Pancreas (tissue), 10 donors: ENCODE measurements at places on chromosomes 7 and 10. TPM values are rescaled to one million over a fixed set of nuclear protein-coding genes. Genes with fewer than 3 reads are reported as not detected.

- DNase-seq = no peak
Measured at GRCh38 chr7:30347226-30348082, 63.1 kb downstream of the ZNRF2 start.

Gene ZNF33B
- 40.8 TPM for total RNA-seq

DNA sequence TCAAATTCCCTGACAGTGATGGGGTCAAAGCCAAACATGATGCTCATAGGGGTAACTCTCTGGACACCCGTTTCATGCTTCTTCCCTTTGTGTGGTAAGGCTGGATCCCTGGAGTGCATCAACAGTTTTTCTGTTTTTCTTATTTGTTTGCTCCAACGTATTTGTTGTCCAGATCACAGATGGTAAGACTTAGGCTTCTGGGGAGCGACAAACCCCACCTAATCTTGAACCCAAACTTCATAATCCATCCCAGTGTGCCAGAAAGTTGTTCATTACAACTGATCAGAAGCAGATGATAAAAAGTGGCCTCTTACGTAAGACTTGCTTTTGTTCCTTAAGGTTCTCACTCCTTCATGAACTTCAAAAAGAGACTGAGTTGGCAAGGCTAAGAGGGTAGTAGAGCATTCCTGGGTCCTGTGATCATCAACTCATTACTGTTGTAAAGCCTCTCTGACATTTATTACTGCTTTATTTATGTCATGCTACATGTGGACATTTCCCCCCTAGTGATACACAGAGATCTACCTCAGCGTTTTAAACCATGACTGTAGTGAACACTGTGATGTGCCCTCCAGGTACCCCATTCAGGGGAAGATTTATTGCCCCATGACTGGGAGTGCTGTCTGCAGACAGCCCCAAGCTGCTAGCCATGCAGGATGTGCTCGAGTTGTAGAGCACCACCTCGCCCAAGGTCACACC is 125.6 kb downstream of the CCDC71L start:
- DNase-seq = no peak

Gene CALY
- total RNA-seq = 3.1 TPM

Gene REEP3
- total RNA-seq = 21.3 TPM

GRCh38 chr7:40419806-40420205 is 285.0 kb downstream of the SUGCT start:
- DNase-seq = no peak

DNA sequence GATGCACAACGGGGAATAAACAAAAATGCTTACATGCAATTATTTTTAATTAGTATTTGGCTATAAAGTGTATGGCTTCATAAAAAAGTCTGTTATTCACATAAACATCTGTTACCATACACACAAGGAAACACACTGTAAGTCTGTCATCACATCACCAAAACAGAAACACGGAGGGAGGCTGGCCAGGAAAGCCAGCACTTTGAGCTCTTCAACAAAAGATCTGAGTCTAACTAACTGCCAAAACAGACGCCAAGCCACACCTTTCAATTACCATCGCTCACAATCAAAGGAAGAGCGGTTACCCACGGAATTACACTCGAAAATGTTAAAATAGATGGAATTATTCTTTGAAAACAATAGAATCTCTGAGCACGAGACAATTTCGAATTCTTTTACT is 49.2 kb upstream of the MGMT start:
- DNase-seq = no peak

Gene C10orf62
- 0.59 TPM for total RNA-seq

Gene IL6
- total RNA-seq = 1.7 TPM

Gene PPP1R17
- not detected for total RNA-seq

Gene GPRIN2
- 3.7 TPM for total RNA-seq

DNA sequence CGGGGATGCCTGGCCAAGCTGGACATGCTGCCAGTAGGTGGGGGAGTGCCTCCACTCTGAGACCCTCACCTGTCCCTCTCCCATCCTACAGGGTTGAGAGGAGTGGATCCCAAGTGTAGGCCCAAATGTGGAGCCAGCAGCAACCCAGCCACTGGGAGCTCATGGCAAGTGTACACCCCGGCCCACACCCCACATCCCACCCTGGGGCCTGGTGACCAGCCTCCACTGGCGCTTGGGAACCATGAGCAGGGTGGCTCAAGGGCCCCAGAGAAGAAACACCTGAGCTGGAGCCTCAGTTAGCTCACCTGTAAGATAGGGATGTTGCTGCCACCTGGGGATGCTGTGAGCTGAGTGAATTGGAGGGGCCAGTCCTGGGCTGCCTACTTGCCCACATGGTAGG is 10.4 kb upstream of the RET start:
- no peak for DNase-seq

- DNase-seq = no peak
Measured at GRCh38 chr7:77360104-77360503, 56.0 kb downstream of the GSAP start.

Gene BTBD16
- total RNA-seq = 0.14 TPM

DNA sequence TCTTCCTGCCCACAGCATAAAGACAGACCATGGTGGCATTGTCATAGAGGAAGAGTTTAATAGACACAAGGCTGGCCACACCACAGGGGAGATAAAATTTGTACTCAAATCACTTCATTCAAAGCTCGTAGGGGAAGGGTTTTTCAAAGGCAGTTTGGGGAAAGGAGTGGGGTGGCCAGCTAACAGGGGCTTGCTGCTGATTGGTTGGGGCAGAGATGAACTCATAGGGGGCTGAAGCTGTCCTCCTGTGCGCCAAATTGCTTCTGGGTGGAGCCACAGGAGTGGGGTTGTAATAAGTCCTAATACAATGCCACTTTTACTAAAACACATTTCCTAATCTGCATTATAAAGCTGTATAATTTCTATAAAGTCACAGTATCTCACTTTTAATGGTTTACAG is 22.5 kb downstream of the PDZD8 start:
- DNase-seq = no peak

Gene DCLRE1A
- 5.7 TPM for total RNA-seq

DNA sequence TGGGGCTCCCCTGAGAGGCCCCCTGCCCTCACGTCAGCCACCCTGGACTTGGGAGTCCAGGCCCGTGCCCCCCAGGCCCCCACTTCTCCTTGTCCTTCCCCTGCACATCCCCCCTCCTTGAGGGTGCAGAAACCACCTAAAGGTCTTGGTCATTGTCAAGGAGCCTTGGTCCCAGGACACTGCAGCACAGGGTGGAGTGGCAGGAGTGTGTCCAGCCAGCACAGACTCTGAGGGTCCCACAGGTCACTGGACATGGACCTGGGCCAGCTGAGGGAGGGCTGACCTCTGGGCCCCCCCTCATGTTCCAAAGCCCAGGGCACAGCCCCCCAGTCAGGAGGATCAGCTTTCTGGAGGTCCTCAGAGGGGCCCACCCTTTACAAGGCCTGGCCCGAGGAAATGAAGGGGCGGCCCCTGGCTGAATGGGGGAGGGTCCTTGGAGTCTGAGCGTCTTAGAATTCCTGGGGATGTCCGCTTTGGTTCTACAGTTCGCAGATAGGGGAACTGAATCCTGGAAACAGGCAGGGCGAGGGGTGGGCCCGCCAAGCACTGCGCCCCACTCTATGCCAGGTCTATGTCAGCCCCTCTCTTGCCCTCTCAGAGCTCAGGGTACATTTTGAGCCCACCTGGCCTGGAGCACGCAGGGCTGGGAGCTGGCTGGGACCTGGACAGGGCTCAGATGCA is 54.0 kb downstream of the PWWP2B start:
- no peak for DNase-seq

Gene CALCR
- not detected for total RNA-seq

GRCh38 chr10:51308116-51308515 is 233.8 kb downstream of the PRKG1 start:
- DNase-seq = no peak

GRCh38 chr10:62610649-62611229 is 193.8 kb upstream of the ADO start:
- DNase-seq = no peak

DNA sequence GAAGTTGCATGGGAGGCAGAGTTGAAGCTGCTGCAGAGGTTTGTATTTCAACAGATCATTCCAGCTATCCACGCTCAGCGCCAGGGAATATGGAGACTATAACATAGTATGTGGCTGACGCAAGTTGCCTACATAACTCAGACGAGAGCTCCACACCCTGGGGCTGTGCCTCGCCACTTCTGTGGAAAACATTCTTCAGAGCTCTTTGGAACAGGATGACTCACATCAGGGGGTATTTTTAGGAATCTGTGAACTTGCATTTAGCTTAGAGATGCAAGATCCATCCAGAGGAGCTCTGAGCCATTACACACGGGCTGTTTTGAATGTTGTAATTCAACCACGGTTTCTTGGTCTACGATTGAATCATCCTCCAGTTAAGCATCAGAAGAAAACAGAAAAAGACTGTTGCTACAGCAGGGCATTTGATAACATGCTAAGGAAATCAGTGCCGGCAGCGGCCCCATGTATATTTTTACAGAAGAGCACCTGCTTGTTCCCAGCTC is 481.5 kb upstream of the AKR1E2 start:
- DNase-seq = no peak

DNA sequence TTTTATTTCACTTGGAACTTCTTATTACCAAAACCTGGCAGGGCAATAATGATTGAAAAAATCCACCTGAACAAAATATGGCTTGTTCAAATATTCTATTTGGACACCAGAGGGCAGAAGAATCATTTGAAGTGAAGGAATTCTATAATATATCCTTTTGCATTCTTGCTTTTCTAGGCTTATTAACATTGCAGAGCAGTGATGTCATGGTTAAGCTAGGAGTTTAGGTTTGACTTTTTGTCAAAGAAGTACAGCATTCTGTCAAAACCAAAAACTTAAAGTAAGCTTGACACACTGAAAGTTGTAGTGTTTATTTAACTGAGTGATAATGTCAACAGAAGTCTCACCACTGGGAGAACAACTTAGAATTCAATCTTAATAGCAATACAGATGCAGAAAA is 156.0 kb downstream of the SEMA3D start:
- no peak for DNase-seq

GRCh38 chr10:107031931-107032699 is 132.4 kb downstream of the SORCS1 start:
- no peak for DNase-seq

GRCh38 chr10:79387974-79388850 is 40.9 kb downstream of the PPIF start:
- peak; percentile 43 for DNase-seq

Gene CHAT
- total RNA-seq = not detected

DNA sequence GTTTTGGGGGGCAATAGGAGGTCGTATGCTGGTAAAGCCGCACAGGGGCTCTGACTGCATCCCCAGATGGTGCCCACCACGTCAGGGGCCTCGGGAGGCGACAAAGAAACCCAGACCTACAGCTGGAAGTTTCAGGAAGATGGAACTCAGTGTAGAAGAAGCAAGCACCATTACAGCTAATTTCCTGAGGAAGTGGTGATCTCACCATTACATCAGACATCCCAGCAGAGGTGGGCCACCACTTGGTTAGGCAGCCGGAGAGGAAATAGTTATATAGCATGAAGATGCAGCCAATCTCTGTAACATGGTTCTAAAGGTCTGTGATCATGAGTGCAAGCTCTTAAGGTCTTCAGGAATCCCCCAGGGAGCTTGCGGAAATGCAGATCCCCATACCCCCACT is 127.3 kb upstream of the PCBD1 start:
- DNase-seq = no peak

Gene DDX56
- total RNA-seq = 28.6 TPM
